Left renal cortex interstitium (tissue), 4 donors: ENCODE measurements at places on chromosomes 2 and 18. TPM values are rescaled to one million over a fixed set of nuclear protein-coding genes. Genes with fewer than 3 reads are reported as not detected.

Gene SKOR2
- not detected for polyA plus RNA-seq

Gene DLX2
- 0.12 TPM for polyA plus RNA-seq

DNA sequence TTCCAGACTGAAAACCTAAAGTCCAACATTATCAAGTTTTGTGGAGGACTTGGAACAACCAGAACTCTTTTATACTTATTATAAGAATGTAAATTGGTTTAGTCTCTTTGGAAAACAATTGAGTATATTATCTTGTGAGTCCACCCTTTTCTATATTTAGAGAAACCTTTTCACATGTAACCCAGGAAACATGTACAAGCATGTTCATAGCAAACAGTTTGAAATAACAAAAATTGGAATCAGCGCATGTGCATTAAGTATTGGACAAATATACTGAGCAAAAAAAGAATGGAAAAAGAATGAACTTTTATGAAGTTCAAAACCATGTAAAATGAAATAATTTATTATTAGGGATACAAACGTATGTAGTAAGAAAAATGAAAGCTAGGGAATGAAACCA, 246.0 kb downstream of the WDR7 start:
- DNase-seq = no peak

- DNase-seq = no peak
These were observed 26.3 kb downstream of the FOSL2 start for GRCh38 chr2:28419003-28419402.

Gene TMEM247
- polyA plus RNA-seq = not detected

GRCh38 chr2:26672818-26673393, 19.6 kb upstream of the KCNK3 start:
- DNase-seq = no peak

- DNase-seq = no peak
These were observed 115.3 kb downstream of the METTL8 start for GRCh38 chr2:171318463-171318934.

GRCh38 chr2:54604871-54605270, 118.6 kb upstream of the EML6 start:
- DNase-seq = no peak

GRCh38 chr2:219475697-219476651, 22.7 kb upstream of the GMPPA start:
- DNase-seq = no peak

- no peak for DNase-seq
These were observed 109.1 kb downstream of the PLEKHA3 start for GRCh38 chr2:178589335-178589734.

DNA sequence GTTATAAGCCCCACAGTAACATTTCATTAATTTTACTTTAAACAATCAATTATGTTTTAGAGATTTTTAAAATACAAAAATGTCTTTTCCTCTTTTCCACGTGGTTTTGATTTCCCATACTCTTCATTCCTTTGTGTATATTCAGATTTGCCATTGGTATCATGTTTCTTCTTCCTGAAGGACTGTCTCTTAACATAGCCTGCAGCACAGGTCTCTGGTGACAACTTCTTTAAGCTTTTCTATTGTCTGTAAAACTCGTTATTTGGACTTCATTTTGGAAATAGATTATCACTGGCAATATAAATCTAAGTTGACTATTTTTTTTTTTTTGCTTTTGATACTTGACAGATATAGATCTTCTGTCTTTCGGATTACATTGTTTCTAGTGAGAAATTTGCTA, 115.2 kb upstream of the KLHL29 start:
- no peak for DNase-seq

Gene SP140
- polyA plus RNA-seq = 0.76 TPM

- DNase-seq = no peak
These were observed 328.2 kb downstream of the KCNJ3 start for GRCh38 chr2:155026651-155027174.

Gene PROC
- polyA plus RNA-seq = 1.9 TPM

- no peak for DNase-seq
These were observed 4.3 kb downstream of the MGAT5 start for GRCh38 chr2:134257965-134258683.

Gene TANC1
- polyA plus RNA-seq = 51.3 TPM

Gene KDM3A
- 55.5 TPM for polyA plus RNA-seq

- DNase-seq = no peak
These were observed 306.6 kb upstream of the CYRIA start for GRCh38 chr2:16972276-16972675.

Gene TMEM237
- 52.5 TPM for polyA plus RNA-seq

DNA sequence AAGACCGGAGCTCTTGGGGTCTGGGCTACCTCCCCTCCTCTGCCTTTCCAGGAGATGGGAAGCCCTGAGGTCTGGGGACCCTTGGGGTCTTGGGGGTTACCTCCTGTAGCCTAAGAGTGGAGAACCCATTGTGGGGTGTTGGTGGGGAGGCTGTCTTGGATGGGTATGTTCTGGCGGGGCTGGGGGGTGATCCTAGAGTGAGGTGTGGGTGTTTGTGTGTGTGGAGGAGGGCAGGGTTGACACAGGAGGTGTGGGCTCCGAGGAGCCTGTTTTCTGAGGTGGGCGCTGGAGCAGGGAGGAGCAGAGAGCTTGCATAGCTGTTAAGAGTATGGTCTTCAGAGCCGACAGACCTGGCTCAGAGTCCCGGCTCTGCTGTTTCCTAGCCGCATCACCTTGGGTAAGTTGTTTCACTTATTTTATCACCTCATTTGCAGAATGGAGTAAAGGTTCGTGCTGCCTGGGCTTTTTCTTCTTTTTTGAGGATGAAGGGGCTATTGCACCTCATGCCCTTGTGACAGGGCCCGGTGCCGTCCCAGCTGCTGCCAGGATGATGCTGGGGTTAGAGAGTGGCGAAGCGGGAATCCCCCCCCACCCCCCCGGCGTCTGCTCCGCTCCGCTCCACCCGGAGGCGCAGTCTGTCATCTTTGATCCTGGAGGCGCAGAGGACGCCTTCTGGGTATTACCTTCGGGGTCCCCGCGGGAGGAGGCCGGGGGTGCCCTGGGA, 17.2 kb downstream of the TET3 start:
- DNase-seq = no peak

- peak; percentile 61 for DNase-seq
These were observed 129.8 kb upstream of the RAB6C start for GRCh38 chr2:129849559-129850160.

Gene PTPRN
- 0.57 TPM for polyA plus RNA-seq

GRCh38 chr2:101690547-101691152, 6.9 kb upstream of the MAP4K4 start:
- no peak for DNase-seq

DNA sequence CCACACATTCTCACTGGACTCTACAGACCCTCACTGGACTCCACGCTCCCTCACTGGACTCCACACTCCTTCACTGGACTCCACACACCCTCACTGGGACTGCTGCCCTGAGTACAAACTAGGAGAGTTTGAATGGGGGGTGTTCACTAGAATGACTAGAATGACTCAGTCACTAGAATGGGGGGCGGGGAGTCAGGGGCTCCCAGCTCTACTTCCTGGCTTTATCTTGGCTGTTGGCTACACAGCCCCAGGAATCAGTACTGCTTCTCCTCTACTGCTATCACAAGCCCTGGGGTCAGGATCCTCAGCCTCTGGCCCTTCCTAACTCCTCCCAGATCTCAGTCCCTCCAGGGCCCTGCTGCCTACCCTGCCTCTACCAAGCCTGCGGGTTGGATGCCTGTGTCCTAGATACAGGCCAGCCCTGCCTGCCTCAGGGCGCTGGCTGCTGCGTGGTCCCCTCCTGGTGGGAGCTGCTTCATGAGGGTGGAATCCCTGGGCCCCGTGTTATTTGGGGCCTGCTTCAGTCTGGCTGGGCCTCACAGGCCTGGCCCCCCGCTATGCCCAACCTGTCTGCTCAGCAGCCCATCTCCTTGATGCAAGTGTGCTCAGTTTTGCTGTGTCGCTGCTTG, 7.8 kb downstream of the PTMA start:
- DNase-seq = no peak

DNA sequence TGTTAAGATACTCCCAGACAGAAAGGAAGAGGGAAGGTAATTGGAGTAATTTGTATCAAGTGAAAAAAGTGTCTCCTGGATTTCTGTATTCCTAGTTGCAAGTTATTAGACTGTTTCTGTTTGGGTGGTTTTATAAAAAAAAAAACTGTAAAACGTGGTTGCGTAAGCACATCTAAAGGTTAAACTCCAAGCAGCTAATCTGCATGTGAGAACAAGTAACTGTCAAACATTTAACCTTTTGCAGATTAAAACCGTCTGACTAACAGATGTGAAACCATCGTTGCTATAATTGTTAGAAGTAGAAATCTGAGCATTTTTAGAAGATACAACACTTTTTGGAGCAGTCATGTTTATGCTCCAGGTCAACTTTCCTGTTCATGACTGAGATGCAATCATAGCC, 72.3 kb downstream of the AFF3 start:
- no peak for DNase-seq

DNA sequence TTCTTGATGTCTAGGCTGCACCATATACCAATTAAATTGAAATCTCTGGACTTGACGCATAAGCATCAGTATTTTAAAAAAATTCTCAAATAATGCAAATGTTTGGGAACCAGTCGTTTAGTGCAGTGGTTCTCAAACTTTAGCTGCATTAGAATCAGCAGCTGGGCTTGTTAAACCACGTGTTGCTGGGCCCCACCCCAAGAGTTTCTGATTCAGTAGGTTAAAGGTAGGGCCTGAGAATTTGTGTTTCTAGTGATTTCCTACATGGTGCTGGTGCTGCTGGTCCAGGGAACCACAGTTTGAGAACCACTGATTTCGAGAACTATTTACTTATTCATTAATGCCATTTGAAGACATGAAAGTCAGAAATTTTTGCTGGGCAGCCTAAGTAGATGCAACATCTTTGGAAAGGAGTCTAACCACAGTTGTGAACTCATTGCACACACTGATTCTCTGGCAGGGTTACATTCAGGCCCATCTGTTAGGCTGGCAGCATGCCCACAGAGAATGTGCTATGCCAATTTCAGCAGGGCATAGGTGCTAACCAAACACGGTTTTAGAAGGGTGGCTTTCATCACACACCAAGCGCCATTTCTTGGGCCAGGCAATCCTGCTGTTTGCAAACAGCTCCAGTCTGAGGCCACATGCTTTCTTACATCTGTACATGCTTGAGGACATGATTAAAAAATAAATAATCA, 26.4 kb upstream of the ATP5MC3 start:
- no peak for DNase-seq

DNA sequence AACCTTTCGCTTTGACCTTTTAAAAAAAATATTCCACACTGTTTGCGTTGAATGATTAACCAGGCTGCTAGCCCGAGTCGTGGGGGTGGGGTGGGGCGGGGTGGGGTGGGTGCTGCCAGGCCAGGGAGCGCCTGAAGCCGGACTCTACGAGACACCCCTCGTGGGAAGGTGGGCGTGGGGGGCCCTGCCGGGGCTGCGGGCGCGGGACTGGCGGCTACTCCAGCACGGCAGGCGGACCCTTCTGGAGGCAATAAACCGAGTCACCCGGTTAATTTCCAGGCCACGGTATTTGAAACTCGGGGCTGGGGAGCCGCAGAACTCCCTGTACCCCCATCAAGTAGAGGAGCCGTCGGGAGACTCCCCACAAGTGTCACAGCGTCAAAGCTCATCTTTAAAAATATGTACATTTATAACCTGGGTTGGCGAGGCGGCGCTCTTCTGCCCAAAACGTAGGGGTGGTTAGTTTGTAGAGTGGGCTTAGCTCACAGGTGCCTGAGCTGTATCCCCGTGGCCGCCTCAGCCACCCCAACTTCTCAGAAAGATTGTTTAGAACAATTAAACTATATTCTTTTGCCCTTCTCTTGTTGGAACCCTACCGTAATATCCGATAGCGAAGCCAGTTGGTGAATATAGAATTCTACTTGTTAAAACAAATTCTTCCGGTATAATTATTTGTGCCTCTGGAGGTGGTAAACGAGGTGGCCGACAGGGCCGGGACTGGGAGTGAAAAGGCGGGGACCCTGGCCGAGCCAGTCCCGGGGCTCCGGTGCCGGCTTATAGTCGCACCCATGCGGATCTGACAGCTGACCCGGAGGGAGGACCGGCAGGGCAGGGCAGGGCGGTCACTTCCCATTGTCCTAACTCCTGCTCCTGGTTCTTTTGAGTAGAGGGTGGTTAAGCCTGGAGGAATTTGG, 1.4 kb downstream of the B3GNT2 start:
- no peak for DNase-seq

Gene KCNG2
- 0.24 TPM for polyA plus RNA-seq

DNA sequence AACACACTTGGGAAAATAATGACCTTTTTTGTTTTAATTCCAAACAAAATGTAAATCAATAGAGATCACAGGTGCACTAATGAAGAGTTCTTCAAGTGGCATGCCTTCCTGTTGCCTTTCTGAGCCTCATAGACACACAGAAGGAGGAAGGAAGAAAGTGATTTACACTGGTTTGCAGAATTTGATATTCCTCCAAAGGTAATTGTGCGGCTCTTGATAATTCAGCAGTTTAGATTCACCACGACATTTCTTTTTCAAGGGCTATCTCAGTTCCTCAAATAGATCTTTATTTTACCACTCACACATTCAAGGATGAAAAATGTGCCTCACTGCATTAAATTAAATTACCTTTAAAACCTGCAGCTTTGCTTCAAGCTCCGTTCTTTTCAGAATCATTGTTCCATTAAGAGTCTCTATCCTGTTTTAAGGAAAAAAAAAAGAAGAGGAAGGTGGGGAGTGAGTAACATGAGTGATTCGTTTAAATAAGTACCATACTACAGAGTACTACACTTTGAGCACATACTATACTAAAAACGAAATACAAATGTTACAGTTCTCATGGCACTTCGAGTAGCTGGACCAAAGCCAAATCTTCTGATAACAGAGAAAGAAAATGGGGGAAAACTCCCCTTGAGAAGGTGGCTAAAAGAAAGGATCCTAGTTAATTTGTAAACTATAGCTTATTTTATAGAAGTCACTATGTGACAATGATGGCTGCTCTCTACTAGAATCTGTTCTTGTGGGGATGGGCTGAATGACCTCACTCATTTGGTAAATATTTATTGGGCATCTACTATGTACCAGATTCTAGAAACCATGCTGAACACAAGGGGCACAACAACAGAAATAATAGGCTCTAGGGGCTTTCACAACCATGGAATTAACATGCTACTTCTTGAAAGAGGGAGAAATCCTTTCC, 16.6 kb downstream of the CYTIP start:
- DNase-seq = no peak

DNA sequence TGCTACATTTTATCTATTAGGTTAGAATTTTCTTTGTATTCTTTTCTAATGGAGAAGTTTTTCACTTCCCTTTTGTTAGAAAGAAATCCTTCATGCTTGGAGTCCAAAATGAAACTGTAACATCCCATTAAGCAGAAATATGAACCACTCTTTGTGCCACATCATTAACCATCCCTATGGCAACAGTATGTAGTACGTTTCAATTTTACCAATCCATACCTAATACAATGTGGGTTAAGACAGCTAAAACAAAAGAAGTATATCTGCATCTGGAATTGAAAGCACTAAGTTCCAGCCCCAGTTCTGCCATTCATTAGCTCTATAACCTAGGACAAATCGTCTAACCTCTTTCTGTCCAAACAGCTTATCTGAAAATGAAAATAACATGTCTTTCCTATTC, 409.2 kb upstream of the SPHKAP start:
- no peak for DNase-seq

DNA sequence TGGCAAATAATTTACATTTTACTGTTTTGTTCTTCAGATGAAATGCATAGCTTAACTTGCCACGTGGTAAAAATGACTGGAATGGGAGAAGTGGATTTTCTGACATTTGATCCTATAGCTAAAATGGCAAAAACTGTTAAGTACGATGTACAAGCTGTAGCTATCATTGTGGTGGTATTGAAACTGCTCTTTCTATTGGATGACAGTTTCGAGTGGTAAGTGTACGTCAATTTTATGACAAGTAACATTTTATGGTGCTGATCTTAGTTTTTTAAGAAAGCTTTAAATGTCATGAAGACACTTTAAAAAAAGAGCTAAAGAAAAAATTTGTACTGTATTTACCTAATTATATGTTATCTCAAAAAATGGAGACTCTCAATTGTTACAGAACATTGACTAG, 40.8 kb upstream of the GRHL1 start:
- no peak for DNase-seq

Gene UGT1A4
- not detected for polyA plus RNA-seq
